ENCODE measurements at places on chromosomes 7 and 10. TPM values are rescaled to one million over a fixed set of nuclear protein-coding genes. Genes with fewer than 3 reads are reported as not detected.

MYPN gene
- not detected for total RNA-seq

METTL27 gene
- total RNA-seq = not detected

AKR1B15 gene
- total RNA-seq = not detected

CYP2C19 gene
- total RNA-seq = 0.42 TPM

DCLRE1C gene
- 22.9 TPM for total RNA-seq

RBM20 gene
- total RNA-seq = 0.37 TPM

CNTNAP2 gene
- total RNA-seq = not detected

NXPH1 gene
- total RNA-seq = not detected

TRIL gene
- not detected for total RNA-seq

HACD1 gene
- total RNA-seq = 4.2 TPM

NUTM2B gene
- 0.51 TPM for total RNA-seq

ZNF488 gene
- total RNA-seq = 0.46 TPM

SIRT1 gene
- 42.6 TPM for total RNA-seq

SPDYE2 gene
- total RNA-seq = not detected

PIK3AP1 gene
- 5.1 TPM for total RNA-seq

NCOA4 gene
- 112 TPM for total RNA-seq

FUOM gene
- total RNA-seq = 17.1 TPM

Measured in activated T-cell treated with anti-CD3 and anti-CD28 coated beads, Interleukin-2, amount 50 U/mL, for 72 hours (primary cell).